T-helper 17 cell (primary cell): ENCODE measurements at places on chromosomes 3 and 15. TPM values are rescaled to one million over a fixed set of nuclear protein-coding genes. Genes with fewer than 3 reads are reported as not detected.

- DNase-seq, result peak; percentile 42
- H3K4me3 ChIP-seq, result peak overlapping the region; percentile 81
- H3K36me3 ChIP-seq, result no peaks in the 10 kb centered on the region
- no peaks in the 10 kb centered on the region for H3K27me3 ChIP-seq
- peak overlapping the region; percentile 81 for H3K27ac ChIP-seq
- H3K4me1 ChIP-seq, result peaks cover 33% of the 10 kb centered on the region
Observed at GRCh38 chr15:33126559-33127290, 67.8 kb downstream of the FMN1 start.

DNA sequence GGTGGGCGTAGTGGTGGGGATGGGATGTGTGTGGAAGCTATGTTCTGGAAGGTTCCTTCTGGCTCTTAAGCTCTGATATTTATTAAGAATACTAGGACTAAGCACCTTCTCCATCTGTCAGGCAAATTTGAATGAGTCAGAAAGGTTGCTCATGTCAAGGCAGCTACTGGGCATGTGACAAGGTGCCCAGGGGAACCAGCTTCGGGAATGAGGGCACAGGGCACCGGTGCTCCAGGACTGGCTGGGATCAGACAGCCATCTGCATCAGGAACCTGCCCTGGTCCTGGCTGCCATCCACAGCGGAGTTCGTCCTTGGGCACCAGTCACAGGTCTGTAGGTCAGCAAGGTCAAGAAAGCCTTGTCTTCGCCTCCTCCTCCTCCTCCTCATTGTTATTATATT is 32.5 kb downstream of the CA12 start:
- no peak overlapping the region for H3K27ac ChIP-seq
- H3K27me3 ChIP-seq, result peaks cover 22% of the 10 kb centered on the region
- no peaks in the 10 kb centered on the region for H3K36me3 ChIP-seq
- no peak for DNase-seq
- peaks cover 4% of the 10 kb centered on the region for H3K4me1 ChIP-seq

GRCh38 chr15:78070049-78070700 is 7.3 kb downstream of the TBC1D2B start:
- H3K27me3 ChIP-seq, result no peaks in the 10 kb centered on the region
- no peak overlapping the region for H3K4me3 ChIP-seq
- H3K4me1 ChIP-seq, result peaks cover 59% of the 10 kb centered on the region
- H3K27ac ChIP-seq, result no peak overlapping the region

GRCh38 chr3:69236812-69237707 is 114.7 kb upstream of the LMOD3 start:
- no peaks in the 10 kb centered on the region for H3K27me3 ChIP-seq
- no peak for DNase-seq
- H3K4me3 ChIP-seq, result peak overlapping the region; percentile 69
- H3K4me1 ChIP-seq, result peaks cover 14% of the 10 kb centered on the region
- no peaks in the 10 kb centered on the region for H3K36me3 ChIP-seq

- H3K4me1 ChIP-seq, result peaks cover 10% of the 10 kb centered on the region
- no peak overlapping the region for H3K4me3 ChIP-seq
- H3K27me3 ChIP-seq, result peaks cover 23% of the 10 kb centered on the region
- DNase-seq, result no peak
- no peak overlapping the region for H3K27ac ChIP-seq
Observed at GRCh38 chr3:151307131-151307530, 9.5 kb downstream of the GPR87 start.

- peaks cover 8% of the 10 kb centered on the region for H3K36me3 ChIP-seq
- no peak overlapping the region for H3K27ac ChIP-seq
- peaks cover 32% of the 10 kb centered on the region for H3K27me3 ChIP-seq
- DNase-seq, result no peak
- H3K4me3 ChIP-seq, result no peak overlapping the region
Observed at GRCh38 chr3:127634653-127635052, 5.7 kb downstream of the PODXL2 start.

DNA sequence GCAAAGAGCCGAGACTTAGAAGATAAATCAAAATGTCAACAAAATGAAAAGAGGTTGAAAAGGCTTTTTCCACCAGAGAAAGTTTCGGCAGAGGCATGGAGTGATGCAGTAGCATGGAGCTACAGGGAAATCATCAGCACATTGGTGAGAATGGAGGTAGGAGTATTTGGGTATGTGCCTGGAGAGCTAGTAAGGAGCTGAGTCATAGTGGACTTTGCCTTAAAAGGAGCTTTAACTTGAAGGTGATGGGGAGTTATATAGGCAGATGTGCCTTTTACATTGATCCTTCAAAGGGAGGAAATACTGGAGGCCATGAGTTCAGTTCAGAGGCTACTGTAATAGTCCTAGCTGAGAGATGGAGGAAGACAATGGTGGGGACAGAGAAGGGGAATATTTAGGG is 44.3 kb downstream of the IL5RA start:
- H3K36me3 ChIP-seq, result no peaks in the 10 kb centered on the region
- H3K27ac ChIP-seq, result no peak overlapping the region
- H3K4me1 ChIP-seq, result no peaks in the 10 kb centered on the region
- H3K27me3 ChIP-seq, result peaks cover 6% of the 10 kb centered on the region

GRCh38 chr15:76105391-76105790 is 45.6 kb downstream of the TMEM266 start:
- no peak overlapping the region for H3K27ac ChIP-seq
- no peak for DNase-seq

- H3K27ac ChIP-seq, result no peak overlapping the region
- peaks cover 2% of the 10 kb centered on the region for H3K36me3 ChIP-seq
- H3K4me1 ChIP-seq, result peaks cover 33% of the 10 kb centered on the region
Observed at GRCh38 chr3:71244826-71245488, 338.6 kb downstream of the FOXP1 start.

GRCh38 chr15:64825431-64826294 is at the start of gene PIF1:
PIF1 (minus strand) TSS chr15:64825647; CDS start chr15:64824335, 1,312 bp downstream.
- H3K27ac ChIP-seq, result no peak within 1 kb of the TSS
- H3K4me1 ChIP-seq, result peaks cover 37% of the 10 kb centered on the region
- H3K36me3 ChIP-seq, result peaks cover 3% of the 10 kb centered on the region
- peak; percentile 79 for DNase-seq

DNA sequence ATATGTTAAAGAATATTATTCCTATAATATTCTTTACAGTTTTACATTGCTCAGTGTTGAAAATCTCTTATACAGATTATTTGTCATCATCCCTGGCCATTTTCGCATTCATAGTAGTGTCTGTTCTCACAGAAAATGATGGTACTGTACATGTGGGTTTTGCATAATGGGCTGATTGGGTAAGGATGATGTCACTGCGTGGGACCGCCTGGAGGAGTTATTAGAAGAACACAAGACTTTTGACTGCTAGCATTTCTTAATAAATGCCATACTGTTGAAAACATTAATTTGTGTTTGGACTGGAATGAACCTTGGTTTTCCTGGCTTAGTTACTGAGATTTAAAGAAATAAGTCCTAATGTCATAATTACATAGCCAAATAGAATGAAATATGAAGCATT is 20.3 kb downstream of the LRCH3 start:
- H3K4me3 ChIP-seq, result no peak overlapping the region
- DNase-seq, result no peak
- peaks cover 33% of the 10 kb centered on the region for H3K4me1 ChIP-seq

The ANKRD63 gene
- 0.42 TPM for total RNA-seq

The SNTN gene
- not detected for total RNA-seq

The MAP4 gene
- total RNA-seq, result 80.6 TPM

The CDCP1 gene
- 0.32 TPM for total RNA-seq
